ENCODE measurements at places on chromosomes 6 and 20.

- no peak for DNase-seq
These were observed 963 bp downstream of the DDRGK1 start for GRCh38 chr20:3203315-3204123.

DNA sequence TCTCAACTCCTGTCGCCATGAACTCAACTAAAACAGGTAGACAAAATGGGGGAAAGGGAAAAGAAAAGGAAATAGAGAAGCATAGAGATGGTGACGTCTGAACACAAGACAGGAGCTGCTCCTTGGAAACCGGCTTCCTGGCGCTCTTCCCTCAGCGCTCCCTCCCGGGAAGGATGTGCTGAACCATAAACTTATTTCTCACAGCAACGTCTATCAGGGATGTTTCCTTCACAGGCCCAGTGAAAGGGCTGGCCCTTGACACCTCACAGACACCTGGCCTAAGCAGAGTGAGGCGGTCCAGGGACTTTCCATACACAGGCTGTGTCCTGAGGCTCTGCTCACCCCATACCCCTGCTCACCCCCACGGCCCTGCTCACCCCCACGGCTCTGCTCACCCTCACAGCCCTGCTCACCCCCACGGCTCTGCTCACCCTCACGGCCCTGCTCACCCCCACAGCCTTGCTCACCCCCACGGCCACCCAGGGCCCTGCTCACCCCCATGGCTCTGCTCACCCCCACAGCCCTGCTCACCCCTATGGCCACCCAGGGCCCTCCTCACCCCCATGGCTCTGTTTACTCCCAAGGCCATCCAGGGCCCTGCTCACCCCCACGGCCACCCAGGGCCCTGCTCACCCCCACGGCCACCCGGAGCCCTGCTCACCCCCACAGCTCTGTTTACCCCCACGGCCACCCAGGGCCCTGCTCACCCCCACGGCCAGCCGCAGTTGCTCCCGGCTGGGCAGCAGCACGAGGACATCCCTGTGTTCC is 653 bp downstream of the FRMD1 start:
- no peak for DNase-seq

DNA sequence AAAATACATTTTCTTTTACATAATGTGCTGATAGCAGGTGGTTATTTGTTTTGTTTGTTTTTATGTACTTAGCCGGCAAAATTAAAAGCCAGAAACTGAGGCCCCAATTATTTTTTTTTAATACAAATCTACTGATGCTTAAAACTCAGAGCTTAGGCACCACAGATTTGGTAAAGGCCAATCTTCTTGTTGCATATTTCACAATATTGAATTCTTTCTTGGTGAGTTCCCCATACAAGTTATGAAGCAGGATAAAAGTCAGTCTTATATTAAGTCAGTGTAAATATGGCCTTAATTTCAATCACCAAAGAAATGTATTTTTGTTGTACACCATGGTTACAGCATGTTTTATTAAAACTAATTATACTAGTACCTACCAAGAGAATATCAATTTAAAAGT is 16.3 kb upstream of the ZDHHC14 start:
- no peak for DNase-seq

- DNase-seq: no peak
These were observed 91.8 kb downstream of the INSM1 start for GRCh38 chr20:20459726-20460125.

DNA sequence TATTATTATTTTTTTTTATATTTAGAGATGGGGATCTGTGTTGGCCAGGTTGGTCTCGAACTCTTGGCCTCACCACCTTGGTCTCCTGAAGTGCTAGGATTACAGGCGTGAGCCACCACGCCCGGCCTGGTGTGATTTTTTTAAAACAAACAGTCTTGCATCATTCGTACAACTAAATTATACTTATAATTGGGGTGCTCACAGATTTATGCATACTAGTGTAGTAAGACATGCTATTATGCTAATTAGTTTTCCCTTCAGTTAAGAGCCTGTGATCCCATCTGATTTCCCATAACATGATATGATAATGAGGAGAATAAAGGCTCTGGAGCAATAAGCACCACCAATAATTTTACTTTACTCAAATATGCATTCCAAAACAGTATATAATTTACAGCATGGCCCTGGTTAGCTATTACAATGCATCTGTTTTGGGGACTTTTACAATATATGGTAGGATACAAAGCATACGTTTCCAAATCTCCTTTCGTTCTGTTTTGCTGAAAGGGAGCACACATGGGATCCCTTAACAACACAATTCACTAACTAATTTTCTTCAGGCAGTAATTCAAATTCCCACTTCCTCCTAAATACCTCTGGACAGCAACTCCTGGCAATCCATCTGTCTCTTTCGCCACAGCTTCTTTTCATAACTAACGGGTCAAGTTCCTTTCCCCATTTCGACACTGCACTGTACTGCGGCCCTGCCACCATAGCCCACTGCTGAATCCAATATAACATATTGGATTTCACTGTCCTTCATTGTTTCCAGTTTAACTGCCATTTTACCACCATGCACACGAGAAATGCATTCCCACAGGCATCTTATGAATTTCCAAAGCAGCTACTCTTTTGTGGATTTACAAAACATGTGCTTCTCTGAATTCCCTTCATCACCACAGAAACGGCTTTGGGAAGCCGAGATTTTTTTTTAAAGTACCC is 1.7 kb downstream of the NUDT3 start:
- DNase-seq: no peak

DNA sequence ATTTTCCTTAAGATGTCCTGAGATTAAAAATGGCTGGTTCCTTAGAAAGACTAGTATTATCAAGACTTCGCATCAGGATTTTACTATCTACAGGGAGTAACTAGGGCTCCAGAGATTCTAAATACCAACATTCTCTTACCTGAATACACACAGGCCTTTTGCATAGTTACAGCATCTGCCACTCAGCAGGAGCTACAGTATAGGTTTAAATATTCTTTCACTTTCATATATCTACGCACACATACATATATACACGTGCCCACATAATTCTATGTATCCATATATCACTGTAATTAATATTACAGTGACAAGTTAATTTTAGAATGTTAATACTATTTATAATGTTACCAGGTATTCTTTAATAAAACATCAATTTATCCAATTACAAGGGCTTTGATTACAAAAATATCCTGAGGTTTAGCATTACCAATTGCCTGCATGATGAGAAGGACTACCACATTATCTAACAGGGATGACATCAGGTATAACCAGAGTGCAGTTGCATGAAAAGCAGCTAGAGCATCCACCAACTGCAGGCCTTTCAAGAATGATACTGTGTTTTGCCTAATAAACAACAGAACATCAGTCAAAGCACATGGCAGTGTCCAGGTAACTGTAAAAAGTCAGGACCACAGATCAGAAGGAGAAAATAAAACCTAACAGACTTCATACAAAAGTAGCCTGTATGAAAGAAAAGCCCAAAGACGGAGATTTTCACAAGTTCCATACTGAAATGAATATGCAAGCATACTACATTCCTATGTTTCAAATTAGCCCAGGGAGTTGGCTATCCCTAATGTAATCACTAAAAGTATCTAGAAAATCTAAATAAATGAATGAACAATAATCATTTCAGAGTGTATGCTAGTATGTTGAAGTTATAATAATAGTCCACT is 268.7 kb downstream of the PTPRK start:
- no peak for DNase-seq

DNA sequence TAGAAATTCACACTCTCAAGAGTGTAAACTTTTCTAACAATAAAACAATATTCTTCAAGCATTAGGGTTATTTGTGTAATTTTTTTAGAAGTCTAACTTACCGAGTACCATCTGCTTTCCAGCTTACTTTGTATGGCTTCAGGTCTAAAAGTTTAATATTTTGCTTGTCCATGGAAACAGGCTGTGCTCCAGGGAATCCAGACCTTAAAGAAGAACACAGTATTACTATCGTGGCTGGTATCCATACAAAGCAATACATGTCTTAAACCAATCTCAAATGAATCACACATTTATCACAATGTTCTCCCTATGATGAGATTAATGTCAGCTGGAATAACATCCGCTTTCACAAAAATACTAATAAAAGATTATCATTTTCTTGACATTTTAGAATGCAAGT is 73.0 kb downstream of the RNGTT start:
- DNase-seq: no peak

GRCh38 chr20:17662333-17663039 is 19.6 kb downstream of the RRBP1 start:
- no peak for DNase-seq

GRCh38 chr6:142420802-142421201 is 119.0 kb downstream of the ADGRG6 start:
- no peak for DNase-seq

DNA sequence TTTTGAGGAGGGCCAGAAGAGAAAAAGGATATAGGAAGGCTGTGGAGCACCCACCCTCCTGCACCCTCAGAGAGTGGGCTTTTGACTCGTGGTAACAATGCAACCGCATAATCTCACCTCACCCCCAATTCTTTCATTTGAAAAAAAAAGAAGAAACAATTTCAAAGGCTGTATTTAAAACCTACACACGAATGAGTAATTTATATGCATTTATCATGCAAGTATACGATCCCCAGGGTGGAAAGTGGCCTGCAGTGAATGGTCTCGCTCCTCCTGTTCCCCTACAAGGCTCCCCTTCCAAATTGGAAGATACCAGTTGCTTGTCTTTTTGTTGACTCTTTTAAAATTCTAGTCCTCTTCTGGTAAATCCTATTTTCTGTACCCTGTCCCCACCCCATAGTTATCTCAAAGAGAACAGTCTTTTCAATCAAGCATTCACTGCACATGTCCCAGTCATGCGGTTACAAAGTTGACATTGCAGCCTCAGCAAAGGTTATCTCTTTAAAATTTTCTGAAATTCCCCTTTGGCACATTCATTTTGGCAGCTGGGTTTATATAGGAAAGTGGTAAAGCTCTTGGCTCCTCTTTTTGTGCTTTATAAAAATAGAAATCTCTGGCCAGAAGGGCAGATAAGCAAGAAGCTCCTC is 110.6 kb downstream of the ARID1B start:
- DNase-seq: no peak

- DNase-seq: no peak
These were observed 17.8 kb upstream of the FNDC1 start for GRCh38 chr6:159151266-159151855.

- no peak for DNase-seq
These were observed 126.5 kb downstream of the HUS1B start for GRCh38 chr6:530425-530824.
